ENCODE measurements at places on chromosomes 7 and 10.

DNA sequence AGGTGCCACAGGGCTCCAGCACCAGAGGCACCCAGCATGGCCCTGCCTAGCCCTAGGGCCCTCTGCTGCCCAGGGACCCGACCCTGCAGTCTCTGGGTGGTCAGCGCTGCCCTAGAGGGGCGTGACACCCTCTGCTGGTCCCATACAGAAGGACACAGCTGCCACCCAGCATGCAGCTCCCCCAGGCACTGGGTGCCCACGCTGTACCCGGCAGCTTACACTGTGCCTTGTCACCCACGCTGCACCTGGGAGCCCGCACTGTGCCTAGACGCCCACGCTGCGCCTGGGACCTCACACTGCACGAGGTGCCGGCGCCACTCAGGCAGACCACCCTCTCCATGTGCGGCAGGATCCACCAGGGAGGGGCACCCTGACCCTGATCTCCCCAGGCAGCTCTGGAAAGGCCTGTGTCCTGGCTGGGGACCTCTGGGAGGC lies 55.2 kb downstream of the PWWP2B start:
- DNase-seq, result no peak

GRCh38 chr10:17290226-17290625 lies 62.2 kb downstream of the VIM start:
- DNase-seq, result no peak

GRCh38 chr10:36630267-36630666 lies 495.1 kb upstream of the ANKRD30A start:
- no peak for DNase-seq

DNA sequence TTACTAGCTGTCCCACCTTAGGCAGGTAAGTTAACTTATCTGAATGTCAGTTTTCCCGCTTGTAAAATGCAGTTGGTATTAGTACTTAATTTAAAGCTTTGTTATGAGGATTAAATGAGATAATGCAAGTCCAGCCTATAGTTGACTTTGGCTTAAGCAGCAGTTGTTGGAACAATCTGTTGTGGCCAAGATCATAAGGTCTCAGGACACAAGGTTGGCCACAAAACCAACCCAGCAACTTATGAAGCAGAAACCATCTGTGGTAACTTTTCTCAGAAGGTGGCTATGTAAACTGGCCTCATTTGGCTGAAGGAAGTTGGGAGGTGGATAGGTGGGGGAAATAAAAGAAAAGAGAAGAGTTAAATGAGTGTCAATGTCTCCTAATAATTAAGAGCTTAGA lies 29.4 kb downstream of the ENTPD1 start:
- DNase-seq, result no peak

- no peak for DNase-seq
Measured at GRCh38 chr10:86650151-86650550, 4.2 kb upstream of the OPN4 start.

DNA sequence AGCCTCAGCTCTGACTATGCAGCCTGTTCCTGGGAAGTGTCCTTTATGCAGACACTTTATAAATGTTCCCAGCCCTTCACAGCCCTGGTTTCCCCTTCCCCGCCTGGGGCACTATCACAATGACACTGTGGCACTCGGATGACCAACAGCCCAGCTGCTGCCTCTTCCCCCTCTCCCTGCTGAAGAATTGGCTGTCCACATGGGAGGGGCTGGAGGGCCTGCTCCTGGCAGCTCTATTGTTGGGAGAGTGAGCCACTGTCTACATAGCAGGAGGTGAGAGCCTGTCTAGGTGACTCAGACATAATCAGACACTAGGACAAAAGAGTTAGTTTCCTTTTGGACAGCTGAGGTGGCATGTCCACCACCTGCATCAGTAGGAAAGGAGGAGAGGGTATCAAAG lies 437.5 kb downstream of the PLXNA4 start:
- no peak for DNase-seq

GRCh38 chr7:157686285-157686894 lies 349.6 kb downstream of the DNAJB6 start:
- no peak for DNase-seq

DNA sequence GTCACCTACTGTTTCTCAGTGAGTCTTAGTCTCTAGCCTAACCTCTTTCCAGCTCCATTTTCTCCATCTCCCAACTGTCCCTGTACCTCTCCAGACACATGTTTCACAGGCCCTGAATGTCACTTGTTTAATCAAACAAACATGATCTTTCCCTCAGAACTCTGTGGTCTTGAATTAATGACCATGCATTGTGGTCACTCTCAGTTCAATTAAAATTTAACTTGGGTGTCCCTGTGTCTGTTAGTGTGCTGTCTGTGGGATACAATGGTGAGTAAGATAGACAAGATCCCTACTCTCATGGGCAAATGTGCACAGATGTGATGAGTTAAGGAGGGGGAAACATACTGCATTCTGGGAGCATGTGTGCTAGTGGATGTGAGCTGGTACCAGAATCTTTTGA lies 65.0 kb downstream of the RBM33 start:
- DNase-seq, result no peak

- no peak for DNase-seq
Measured at GRCh38 chr7:133529861-133530260, 277.0 kb downstream of the EXOC4 start.

- DNase-seq, result peak; percentile 94
Measured at GRCh38 chr10:129605986-129606518, 139.0 kb downstream of the MGMT start.

DNA sequence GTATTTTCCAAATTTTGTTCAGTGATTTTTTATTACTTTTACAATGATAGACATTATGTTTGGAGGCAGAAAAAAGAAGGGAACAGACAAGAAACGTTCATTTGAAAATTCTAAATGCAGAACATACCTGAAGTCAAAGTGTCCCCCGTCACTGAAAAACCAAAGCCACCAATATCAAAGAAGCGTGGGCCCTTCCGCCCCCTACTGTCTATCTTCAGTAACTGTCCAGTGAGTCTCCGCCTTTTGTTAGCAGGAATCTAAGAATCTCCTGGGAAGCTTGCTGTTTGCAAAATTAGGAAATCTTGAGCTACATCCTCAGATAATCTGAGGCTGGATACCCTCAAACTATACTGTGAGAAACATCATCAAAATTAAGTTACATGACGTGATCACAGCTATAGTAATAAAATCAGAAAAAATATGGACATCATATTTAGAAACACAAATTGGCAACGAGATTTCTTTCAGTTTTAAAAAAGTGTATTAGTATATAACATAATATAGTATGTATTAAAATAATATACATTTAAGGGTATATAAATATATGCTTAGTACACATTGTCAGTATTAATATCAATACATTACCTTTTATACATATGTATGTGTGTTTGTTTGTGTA lies 169.3 kb upstream of the AKR1E2 start:
- DNase-seq, result no peak
